Endodermal cell (in vitro differentiated cells): ENCODE measurements at places on chromosomes 4 and X. TPM values are rescaled to one million over a fixed set of nuclear protein-coding genes. Genes with fewer than 3 reads are reported as not detected.

- no peaks in the 10 kb centered on the region for H3K4me1 ChIP-seq
- H3K27me3 ChIP-seq: no peaks in the 10 kb centered on the region
- no peak overlapping the region for H3K4me3 ChIP-seq
Measured at GRCh38 chr4:20505927-20506326, 194.3 kb upstream of the PACRGL start.

- no peaks in the 10 kb centered on the region for H3K36me3 ChIP-seq
- H3K27me3 ChIP-seq: no peaks in the 10 kb centered on the region
- peak; percentile 47 for DNase-seq
- H3K4me1 ChIP-seq: no peaks in the 10 kb centered on the region
- no peak overlapping the region for H3K4me3 ChIP-seq
Measured at GRCh38 chr4:177155454-177155853, 154.2 kb upstream of the NEIL3 start.

DNA sequence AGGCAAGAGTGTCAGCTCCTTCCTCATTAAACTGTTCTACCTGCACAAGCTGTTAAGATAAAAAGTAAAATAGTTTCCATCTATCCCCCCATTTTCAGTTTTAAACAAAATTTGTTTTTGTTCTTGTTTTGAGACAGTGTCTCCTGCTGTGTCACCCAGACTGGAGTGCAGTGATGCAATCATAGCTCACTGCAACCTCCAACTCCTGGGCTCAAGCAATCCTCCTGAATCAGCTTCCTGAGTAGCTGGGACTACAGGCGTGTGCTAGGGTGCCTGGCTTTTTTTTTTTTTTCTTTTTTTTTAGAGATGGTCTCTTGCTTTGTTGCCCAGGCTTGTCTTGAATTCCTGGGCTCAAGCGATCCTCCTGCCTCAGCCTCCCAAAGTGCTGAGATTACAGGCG is 105.4 kb downstream of the HS6ST2 start:
- H3K27me3 ChIP-seq: no peaks in the 10 kb centered on the region
- H3K4me3 ChIP-seq: no peak overlapping the region
- DNase-seq: no peak

GRCh38 chr4:8297141-8297601 is 27.6 kb downstream of the HTRA3 start:
- no peaks in the 10 kb centered on the region for H3K4me1 ChIP-seq
- no peaks in the 10 kb centered on the region for H3K36me3 ChIP-seq
- DNase-seq: peak; percentile 39
- no peak overlapping the region for H3K4me3 ChIP-seq
- H3K27ac ChIP-seq: no peak overlapping the region

The DUSP9 gene
- 0.31 and 0.43 TPM in 2 replicates for total RNA-seq

The SPACA5 gene
- total RNA-seq: not detected in 2 replicates

The OTC gene
- total RNA-seq: not detected in 3 replicates
